ENCODE measurements at places on chromosomes 4 and X.

DNA sequence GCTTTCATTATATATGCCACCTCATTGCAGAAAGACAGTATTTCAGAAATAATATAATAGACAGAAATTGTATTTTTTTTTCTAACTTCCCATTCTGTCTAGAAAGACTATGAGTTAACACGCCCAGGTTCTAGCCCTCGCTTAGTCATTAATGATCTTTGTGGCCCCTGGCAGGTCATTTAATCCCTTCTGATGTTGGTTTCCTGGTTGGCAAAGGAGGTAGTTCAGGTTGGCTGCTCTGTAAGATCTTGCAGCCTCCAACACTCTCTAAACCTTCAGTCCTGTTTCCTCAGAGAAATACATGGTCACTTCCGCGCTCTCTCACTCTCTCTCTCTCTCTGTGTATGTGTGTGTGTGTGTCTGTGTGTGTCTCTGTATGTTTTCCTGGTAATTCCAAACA lies 156.3 kb upstream of the NOCT start:
- DNase-seq = no peak

GRCh38 chrX:63751481-63751880 lies 33.5 kb downstream of the ARHGEF9 start:
- peak; percentile 38 for DNase-seq

DNA sequence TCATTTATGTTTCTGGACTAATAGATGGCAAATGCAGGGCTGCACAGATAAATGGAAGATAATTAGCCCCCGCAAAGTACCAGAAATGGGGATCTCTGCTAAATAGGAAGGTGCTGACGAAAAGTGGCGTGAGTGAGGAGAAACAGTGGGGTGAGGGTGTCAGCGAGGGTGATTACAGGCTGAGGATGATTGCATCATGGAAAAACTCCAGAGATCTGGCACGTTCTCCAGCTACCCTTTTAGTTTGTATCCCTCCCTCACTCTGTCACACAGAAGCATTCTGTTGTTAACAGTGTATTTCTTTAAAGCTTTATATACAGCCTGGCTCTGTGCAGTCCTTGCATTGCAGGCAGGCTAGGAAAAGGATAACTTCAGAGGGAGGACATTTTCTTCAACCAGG lies 309.6 kb upstream of the DDX53 start:
- DNase-seq = no peak

GRCh38 chr4:67152976-67153375 lies 392.3 kb downstream of the CENPC start:
- DNase-seq = no peak

DNA sequence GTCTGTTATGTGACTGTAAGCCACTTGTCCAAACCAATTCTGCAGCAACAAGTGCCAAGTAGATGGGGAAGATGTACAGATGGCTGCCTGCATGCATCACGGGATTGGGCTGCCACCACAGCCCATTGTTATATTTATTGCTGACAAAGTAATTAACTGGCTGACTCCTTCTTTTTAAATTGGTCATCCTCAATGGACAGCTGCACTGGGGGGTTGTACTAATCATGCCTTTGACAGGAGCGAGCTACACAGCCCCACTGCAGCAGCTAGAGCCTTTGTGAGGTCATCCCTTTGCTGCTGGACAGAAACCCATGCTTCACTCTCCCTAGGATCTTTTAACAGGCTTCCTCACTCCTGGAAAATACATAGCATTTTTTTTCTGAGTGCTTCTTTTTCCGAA lies 146.7 kb upstream of the CXXC4 start:
- no peak for DNase-seq

GRCh38 chr4:77127837-77128621 lies 29.0 kb upstream of the CCNG2 start:
- no peak for DNase-seq

DNA sequence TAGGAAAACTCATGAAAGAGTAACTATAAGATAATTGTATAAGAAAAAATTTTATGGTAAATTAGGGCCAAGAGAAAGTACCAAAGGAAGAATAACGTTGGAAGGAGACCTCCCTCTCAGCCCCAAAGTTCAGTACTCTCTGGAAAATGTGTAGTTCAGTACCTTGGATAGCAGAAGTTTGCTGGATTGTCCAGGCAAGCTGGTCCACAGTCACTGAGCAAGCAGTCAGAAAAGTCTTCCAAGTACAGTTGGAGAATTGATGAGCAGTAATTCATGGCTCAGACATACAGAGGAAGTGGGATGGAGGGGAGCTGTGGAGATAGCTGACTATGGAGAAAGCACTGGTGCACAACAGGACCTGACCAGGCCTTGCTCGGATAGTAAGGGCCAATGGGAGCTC lies 598.2 kb upstream of the NDST4 start:
- DNase-seq = no peak

- DNase-seq = no peak
Measured at GRCh38 chrX:110145854-110146253, 142.9 kb downstream of the TMEM164 start.

- no peak for DNase-seq
Measured at GRCh38 chrX:23811656-23812055, 28.7 kb downstream of the SAT1 start.

DNA sequence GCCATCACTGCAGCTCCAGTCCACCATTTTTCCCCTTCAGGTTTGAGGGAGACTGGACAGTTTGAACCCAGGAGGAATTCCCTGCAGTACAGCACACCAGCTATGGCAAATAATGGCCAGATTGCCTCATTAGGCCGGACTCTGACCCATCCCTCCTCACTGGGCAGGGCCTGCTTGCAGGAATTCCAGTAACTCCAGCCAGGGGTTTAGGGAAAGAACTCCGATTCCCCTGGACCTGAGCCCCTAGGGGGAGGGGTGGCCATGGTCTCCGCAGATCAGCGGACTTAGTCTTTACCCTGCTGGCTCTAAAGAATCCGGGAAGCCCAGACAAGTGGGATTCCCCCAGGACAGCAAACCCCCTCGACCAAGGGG lies 342.8 kb downstream of the DMD start:
- no peak for DNase-seq

DNA sequence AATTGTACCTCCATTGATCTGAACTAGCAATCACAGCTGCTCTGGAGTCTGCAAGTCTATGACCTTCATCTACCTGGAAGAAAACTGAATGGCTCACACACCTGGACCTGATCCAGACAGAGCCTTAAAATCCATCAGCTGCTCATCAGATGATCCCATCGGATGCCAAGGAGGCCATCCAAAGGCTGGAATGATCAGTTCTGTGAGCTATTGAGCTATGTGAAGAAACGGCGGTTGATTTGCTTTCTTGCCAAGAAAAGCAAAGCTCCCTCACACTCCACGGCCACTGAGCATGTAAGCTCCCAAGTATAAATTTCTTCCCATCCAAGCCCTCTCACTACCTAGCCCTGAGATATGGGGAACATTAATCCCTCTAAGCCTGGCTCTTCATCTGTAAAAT lies 63.1 kb downstream of the RELL1 start:
- no peak for DNase-seq

DNA sequence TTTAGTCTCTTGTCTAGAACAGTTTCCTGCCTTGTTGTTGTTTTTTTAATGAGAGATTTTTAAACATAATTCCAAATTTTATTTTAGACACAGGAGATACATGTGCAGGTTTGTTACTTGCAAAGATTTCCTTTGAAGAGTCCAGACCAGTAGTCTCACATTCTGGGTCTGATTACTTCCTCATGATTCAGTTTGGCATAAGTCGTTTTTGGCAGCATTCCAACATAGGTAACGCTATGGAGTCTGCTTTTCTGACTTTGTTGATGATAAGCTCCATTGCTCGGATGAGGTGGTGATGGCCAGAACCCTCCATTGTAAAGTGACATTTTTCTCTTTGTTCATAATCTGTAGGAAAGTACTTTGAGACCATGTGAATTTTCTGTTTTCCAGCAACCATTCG lies 74.7 kb downstream of the CLCN4 start:
- no peak for DNase-seq

GRCh38 chrX:138026211-138026610 lies 460.3 kb downstream of the ZIC3 start:
- no peak for DNase-seq
